ENCODE measurements at places on chromosomes 13 and 19.

DNA sequence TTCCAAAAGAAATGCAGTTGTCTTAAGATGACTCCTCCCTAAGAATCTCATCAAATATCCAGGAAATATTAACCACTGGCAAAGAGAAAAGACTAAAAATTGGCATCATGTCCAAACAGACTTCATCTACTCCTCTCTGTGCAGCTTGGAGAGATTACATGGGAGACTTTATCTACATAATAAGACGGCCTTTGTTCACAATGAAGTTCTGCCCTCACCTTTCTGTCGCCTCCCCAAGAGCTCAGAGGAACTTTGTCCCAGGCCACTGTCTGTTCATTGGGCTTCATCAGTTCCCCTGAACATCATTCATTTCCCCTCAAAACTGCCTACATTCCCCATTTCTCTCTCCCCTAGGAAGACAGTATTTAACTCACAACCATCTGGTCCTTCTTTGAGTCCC, 22.4 kb upstream of the MRI1 start:
- no peak for DNase-seq
- H3K4me1 ChIP-seq: no peaks in the 10 kb centered on the region
- no peak overlapping the region for H3K27ac ChIP-seq
- no peaks in the 10 kb centered on the region for H3K36me3 ChIP-seq

DNA sequence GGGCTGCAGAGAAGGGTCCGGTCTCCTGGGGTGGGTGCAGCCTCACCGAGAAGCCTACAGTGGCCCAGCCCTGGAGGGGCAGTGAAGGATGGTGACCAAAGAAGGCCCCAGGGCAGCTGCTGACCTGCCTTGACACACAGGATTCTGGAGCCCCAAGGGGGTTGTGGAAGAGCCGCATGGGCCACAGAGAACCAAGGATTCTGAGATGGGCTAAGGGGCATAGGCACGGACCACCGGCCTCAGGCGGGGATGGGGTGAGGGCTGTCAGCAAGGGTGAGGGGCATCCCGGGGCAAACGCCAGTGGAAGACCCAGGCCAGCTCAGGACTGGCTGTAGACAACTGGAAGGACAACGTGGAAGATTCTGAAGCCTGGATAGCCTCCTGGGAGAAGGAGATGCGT, 151.6 kb downstream of the TEX29 start:
- no peak for DNase-seq
- H3K27ac ChIP-seq: no peak overlapping the region
- no peaks in the 10 kb centered on the region for H3K4me1 ChIP-seq
- no peak overlapping the region for H3K4me3 ChIP-seq
- H3K27me3 ChIP-seq: no peaks in the 10 kb centered on the region
- H3K36me3 ChIP-seq: no peaks in the 10 kb centered on the region

DNA sequence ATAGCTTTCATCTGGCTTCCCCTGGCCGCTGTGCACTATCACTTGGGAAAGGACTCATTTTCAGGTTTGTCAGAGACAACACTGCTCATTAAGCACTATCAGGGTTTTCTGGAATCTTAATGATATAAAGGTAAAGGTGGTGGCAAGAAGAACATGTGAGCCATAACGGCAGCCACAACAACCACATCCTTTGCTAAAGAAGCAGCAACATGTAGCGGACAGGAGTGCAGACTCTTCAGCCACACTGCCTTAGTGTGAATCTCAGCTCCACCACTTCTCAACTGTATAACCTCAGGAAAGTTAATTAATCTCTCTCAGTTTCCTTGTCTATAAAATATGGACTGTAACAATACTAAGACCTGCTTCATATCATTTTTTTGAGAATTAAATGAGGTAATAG, 24.1 kb upstream of the MIR17HG start:
- H3K36me3 ChIP-seq: no peaks in the 10 kb centered on the region
- DNase-seq: peak; percentile 9
- H3K27me3 ChIP-seq: no peaks in the 10 kb centered on the region
- no peak overlapping the region for H3K27ac ChIP-seq

DNA sequence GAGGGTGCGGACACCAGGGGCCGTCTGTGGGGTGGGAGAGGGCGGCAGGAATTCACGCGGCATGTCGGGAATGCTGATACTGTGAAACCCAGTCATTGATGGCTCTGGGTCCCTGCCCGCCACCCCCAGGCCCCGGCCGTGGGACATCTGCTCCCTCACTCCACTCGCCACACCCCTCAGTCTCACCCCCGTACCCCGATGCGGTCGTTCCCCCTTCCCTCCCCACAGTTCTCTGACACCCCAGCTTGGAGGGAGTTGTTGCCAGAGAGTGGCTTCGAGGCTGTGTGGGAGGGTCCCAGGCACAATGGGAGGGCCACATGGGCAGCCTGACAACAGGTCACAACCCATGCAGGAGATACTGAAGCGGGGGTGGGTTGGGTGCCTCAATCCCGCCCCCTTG, 1.8 kb downstream of the MAG start:
- no peak overlapping the region for H3K27ac ChIP-seq
- no peaks in the 10 kb centered on the region for H3K4me1 ChIP-seq
- peaks cover 19% of the 10 kb centered on the region for H3K27me3 ChIP-seq
- H3K36me3 ChIP-seq: no peaks in the 10 kb centered on the region
- no peak overlapping the region for H3K4me3 ChIP-seq
- DNase-seq: no peak

DNA sequence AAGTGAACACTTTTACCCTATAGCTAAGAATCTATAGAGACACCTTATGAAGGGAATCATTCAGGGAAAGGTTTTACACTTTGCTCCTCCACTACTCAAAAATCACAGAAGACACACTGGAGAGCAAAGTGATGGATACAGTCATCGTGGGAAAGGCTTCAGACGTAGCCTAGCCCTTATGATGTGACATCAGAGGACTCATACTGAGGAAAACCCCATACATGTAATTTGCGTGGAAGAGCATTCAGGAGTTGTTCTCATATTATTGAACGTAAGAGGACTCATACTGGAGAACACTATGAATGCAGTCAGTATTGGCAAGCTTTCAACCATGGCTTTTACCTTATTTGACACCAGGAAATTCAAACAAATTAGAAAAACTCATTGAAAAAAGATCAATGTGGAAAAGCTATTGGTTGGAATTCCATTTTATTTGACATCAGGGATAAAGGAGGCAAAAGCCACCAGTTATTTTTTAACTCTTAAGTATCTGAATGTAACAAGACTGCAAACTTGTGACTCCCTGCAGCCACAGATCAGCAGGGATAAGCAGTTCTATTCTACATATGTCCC, 16.1 kb upstream of the ZNF274 start:
- no peaks in the 10 kb centered on the region for H3K4me1 ChIP-seq
- no peak for DNase-seq
- H3K36me3 ChIP-seq: no peaks in the 10 kb centered on the region
- H3K27me3 ChIP-seq: no peaks in the 10 kb centered on the region
- H3K4me3 ChIP-seq: no peak overlapping the region

DNA sequence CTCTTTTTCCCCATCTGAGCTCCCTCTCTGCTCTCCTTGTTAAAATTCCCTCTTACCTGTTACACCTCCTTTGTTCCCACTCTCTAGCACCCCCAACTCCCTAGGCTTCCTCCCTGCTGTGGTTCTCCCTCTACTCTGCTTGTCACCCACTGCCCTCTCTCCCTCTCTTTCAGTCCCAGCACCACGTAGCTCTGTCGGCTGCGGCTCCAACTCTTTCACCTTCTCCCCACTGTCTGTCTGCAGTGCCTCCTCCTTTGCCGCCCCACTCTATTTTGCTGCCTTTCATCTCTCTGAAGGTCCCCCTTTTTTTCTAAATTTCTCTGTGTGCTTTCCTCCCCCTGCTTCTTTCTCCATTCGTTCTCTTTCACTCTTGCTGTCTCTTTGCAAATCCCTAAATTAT, 1.1 kb downstream of the ZNF836 start:
- no peaks in the 10 kb centered on the region for H3K27me3 ChIP-seq
- peak overlapping the region; percentile 91 for H3K27ac ChIP-seq
- peaks cover 4% of the 10 kb centered on the region for H3K4me1 ChIP-seq
- H3K4me3 ChIP-seq: peak overlapping the region; percentile 93
- no peak for DNase-seq
- peaks cover 15% of the 10 kb centered on the region for H3K36me3 ChIP-seq

GRCh38 chr19:12639901-12640613, 26.5 kb downstream of the MAN2B1 start:
- H3K4me3 ChIP-seq: no peak overlapping the region
- peak; percentile 83 for DNase-seq
- H3K4me1 ChIP-seq: peaks cover 7% of the 10 kb centered on the region
- H3K27me3 ChIP-seq: no peaks in the 10 kb centered on the region
- no peak overlapping the region for H3K27ac ChIP-seq

DNA sequence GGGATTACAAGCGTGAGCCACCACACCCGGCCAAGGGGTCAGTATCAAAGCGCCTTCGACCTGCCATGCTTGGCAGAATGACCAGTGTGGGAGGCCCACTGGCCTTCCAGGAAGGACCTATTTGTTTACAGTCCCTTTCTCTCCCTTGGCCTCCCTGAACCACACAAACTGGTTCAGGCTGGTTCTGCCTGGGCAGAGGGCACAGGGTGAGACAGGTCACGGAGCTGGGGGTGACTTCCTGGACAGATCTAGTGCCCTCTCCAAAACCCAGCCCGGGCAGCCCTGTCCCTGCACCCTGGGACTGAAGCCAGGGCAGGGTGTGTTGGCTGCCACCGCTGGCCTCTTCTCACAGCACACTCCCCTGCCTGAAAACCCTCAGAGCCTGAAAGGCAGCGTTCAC, 11.3 kb downstream of the PLEKHF1 start:
- peaks cover 100% of the 10 kb centered on the region for H3K4me1 ChIP-seq
- H3K4me3 ChIP-seq: no peak overlapping the region
- H3K36me3 ChIP-seq: peaks cover 11% of the 10 kb centered on the region
- peak overlapping the region; percentile 71 for H3K27ac ChIP-seq
- H3K27me3 ChIP-seq: no peaks in the 10 kb centered on the region
- no peak for DNase-seq

DNA sequence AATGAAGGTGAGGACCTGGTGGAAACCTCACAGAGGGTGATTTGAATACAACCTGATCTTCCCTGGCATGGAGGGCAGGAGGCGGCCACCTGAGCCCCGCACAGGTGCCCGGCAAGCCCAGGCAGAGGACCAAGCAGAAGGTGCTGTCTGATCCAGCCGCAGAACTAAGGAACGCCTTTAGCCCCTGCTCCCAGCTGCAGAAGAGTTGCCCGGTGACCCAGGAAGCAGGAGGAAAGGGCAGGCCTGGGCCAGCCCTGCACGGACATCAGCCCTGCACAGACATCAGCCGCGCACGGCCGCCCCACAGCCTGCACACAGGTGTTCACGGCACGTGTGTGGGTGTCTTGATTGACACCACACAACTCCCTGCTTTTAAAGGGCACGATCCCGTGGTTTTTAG, 43.1 kb downstream of the RASA3 start:
- no peaks in the 10 kb centered on the region for H3K27me3 ChIP-seq
- H3K4me1 ChIP-seq: no peaks in the 10 kb centered on the region
- DNase-seq: no peak
- H3K36me3 ChIP-seq: no peaks in the 10 kb centered on the region
- no peak overlapping the region for H3K27ac ChIP-seq
- no peak overlapping the region for H3K4me3 ChIP-seq

GRCh38 chr19:48588670-48589401, 17.7 kb upstream of the SPACA4 start:
- H3K4me1 ChIP-seq: peaks cover 8% of the 10 kb centered on the region
- DNase-seq: peak; percentile 61
- H3K27ac ChIP-seq: no peak overlapping the region
- no peaks in the 10 kb centered on the region for H3K36me3 ChIP-seq
- H3K4me3 ChIP-seq: peak overlapping the region; percentile 27
- no peaks in the 10 kb centered on the region for H3K27me3 ChIP-seq

DNA sequence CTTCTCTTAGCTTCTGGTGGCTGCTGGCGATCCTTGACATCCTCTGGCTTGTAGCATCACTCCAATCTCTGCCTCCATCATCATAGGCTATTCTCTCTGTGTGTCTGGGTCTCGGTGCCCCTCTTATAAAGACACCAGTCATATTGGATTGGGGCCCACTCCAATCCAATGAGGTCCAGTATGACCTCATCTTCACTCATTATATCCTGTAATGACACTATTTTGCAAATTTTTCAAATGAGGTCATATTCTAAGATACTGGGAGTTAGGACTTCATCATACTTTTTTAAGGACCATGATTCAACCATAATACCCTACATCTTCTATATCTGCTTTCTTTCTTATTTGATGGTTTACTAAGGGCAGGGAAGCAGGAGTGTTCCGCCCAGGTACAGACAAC, 12.0 kb upstream of the SLC46A3 start:
- H3K4me1 ChIP-seq: no peaks in the 10 kb centered on the region
- no peaks in the 10 kb centered on the region for H3K36me3 ChIP-seq
- no peaks in the 10 kb centered on the region for H3K27me3 ChIP-seq
- no peak overlapping the region for H3K4me3 ChIP-seq
- no peak for DNase-seq

DNA sequence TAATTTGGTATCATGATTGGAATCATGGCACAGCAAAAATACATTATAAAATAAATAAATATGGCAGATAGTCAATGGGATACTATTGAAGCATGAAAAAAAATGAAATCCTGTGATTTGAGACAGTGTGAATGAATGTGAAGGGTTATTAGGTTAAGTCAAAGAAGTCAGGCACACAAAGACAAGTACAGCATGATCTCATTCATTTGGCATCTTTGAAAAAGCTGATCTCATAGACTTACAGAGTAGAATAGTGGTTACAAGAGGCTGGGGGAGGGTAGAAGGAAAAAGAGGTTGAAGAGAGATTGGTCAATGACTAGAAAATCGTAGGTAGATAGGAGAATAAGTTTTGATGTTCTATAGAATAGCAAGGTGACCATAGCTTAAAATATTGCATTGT, 295.1 kb upstream of the SLITRK5 start:
- H3K4me3 ChIP-seq: no peak overlapping the region
- no peak for DNase-seq
- no peak overlapping the region for H3K27ac ChIP-seq

DNA sequence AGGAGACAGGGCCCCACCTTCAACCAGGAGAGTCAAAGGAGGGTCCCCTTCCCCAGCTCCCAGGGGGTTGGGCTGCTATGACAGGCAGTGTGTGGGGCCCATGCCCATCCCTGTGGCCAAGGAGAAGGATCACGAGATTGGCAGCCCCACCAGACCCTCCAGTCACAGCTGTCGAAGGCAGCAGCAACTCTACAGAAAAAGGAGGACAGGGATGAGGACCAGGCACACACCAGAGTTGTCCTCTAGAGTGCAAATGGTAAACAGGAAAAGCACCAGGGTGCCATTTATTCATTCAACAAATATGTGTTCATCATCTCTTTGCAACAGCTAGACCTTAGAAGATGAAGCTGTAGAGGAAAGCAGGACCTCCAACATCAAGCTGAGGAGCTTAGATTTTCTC, 4.1 kb downstream of the PTH2 start:
- H3K27ac ChIP-seq: no peak overlapping the region
- DNase-seq: no peak

DNA sequence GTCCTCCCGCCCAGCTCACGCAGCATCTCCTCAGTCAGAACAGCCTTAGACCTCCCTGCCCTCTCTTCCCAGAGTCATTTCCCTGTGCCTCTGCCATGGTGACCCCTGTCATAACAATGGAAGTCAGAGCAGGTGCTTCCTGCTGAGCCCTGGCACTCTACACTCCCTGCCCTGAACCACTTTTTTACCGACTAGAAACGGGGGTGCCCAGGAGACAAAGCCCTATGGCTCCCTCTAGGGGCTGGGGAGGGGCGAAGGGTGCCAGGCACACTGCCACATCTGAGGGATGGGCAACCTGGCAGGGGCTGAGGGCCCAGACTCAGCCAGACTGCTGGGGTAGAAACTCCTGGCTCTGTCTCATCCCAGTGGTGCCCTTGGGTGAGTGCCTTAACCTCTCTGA, 16.4 kb downstream of the ZNF574 start:
- no peaks in the 10 kb centered on the region for H3K27me3 ChIP-seq
- H3K36me3 ChIP-seq: no peaks in the 10 kb centered on the region
- H3K4me1 ChIP-seq: peaks cover 16% of the 10 kb centered on the region
- H3K27ac ChIP-seq: no peak overlapping the region

GRCh38 chr13:79749984-79750551, 269.1 kb downstream of the NDFIP2 start:
- no peaks in the 10 kb centered on the region for H3K27me3 ChIP-seq
- H3K4me3 ChIP-seq: no peak overlapping the region
- H3K4me1 ChIP-seq: no peaks in the 10 kb centered on the region
